Epithelial cell of umbilical artery (primary cell): ENCODE measurements at places on chromosomes 11 and 22. TPM values are rescaled to one million over a fixed set of nuclear protein-coding genes. Genes with fewer than 3 reads are reported as not detected.

Gene BTBD18
- total RNA-seq: not detected in 2 replicates

Gene MAJIN
- total RNA-seq: not detected in 2 replicates

Gene OR8B3
- total RNA-seq: not detected in 2 replicates

Gene ACRV1
- total RNA-seq: not detected in 2 replicates

Gene APOA5
- total RNA-seq: not detected in 2 replicates

Gene TRIM22
- 89.6 and 196 TPM in 2 replicates for total RNA-seq
